ENCODE measurements at places on chromosomes 7 and 10.

DNA sequence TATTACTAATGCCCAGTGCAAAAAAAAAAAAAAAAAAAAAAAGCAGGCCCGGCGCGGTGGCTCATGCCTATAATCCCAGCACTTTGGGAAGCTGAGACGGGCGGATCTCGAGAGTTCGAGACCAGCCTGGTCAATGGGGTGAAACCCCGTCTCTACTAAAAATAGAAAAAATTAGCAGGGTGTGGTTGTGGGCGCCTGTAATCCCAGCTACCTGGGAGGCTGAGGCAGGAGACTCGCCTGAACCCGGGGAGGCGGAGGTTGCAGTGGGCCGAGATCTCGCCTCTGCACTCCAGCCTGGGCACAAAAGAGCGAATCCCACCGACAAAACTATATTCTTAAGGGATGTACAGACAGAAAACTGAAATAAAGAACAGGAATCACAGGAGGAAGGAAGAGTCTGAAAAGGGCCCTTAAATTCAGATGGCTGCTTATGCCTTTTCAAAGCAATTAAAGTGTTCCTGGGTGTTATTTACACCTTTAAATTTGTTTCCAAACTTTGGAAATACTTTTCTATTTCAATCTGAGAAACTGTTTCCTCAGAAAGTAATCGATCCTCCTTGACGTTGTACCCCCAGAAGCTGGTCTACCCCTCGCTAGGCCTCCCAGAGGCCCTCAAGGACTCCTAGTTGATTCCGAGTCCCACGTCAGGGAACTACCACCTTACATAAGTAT is 2.0 kb upstream of the KMT2E start:
- DNase-seq: no peak

DNA sequence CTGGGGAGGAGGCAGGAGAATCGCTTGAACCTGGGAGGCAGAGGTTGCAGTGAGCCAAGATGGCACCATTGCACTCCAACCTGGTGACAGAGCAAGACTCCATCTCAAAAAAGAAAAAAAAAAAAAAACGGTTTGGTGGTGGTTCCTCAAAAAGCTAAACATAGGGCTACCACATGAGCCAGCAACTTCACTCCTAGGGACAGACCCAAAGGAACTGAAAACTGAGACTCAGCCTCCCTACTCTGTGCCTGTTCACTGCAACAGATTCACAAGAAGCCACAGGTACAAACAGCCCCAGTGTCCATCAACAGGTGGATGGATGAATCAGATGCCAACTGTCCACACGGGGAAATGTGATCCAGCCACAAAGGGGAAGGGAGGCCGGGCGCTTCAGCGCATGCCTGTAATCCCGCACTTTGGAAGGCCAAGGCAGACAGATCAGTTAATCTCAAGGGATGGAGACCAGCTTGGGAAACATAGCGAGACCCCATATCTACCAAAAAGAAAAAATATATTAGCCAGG is 79.1 kb upstream of the TNRC18 start:
- no peak for DNase-seq

DNA sequence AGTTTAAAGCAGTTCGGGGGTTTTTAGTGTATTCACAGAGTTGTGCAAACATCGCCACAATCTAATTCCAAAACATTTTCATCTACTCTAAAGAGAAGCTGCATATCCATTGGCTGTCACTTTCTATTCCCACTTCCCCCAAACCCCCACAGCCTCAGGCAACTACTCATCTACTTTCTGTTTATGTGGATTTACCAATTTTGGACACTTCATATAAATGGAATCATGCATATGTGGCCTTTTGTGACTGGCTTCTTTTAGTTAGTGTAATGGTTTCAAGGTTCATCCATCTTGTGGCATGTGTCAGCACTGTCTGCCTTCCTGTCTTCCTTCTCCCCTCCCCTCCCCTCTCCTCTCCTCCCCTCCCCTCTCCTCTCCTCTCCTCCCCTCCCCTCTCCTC is 78.5 kb upstream of the FZD1 start:
- DNase-seq: no peak

GRCh38 chr10:13143766-13144165 is 17.6 kb upstream of the MCM10 start:
- no peak for DNase-seq

GRCh38 chr10:118504467-118505205 is 90.8 kb downstream of the PRLHR start:
- peak; percentile 11 for DNase-seq

DNA sequence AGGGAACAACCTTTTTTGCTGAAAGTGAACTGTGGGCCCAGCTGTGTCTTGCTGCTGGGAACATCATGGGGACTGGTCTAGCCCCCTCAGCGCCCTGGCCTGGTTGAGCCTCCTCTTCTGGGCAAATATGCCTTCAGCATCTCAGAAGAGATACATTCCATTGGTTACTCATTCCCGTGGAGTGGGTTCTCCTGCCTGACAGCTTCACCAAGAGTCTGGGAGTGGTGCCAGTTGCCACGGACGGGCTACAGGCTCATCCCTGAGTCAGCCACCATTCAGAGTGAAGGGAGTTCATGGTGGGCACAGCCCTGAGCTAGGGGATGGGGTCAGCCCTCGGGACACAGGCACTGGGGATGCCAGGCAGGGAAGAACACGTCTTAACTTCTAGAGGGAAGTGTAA is 81.9 kb downstream of the RAMP3 start:
- DNase-seq: no peak

- no peak for DNase-seq
Measured at GRCh38 chr7:35530124-35531109, 164.5 kb downstream of the HERPUD2 start.

DNA sequence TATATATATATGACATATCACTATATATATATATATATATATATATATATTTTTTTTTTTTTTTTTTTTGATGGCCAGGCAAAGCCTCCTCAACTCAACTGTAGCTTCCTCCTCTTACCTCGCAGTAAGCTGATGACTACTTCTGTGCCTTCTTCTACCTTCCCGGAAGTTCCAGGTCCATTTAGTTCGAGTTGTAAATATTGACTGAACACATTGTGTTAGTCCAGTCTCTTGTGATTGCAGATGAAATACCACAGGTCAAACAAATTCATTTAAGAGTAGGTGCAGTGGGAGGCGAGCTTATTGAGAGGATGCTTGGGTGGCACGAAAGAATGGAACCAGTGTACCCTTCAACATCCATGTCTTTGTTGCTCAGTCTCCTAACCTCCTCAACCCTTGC is 144.6 kb downstream of the ST7 start:
- no peak for DNase-seq

DNA sequence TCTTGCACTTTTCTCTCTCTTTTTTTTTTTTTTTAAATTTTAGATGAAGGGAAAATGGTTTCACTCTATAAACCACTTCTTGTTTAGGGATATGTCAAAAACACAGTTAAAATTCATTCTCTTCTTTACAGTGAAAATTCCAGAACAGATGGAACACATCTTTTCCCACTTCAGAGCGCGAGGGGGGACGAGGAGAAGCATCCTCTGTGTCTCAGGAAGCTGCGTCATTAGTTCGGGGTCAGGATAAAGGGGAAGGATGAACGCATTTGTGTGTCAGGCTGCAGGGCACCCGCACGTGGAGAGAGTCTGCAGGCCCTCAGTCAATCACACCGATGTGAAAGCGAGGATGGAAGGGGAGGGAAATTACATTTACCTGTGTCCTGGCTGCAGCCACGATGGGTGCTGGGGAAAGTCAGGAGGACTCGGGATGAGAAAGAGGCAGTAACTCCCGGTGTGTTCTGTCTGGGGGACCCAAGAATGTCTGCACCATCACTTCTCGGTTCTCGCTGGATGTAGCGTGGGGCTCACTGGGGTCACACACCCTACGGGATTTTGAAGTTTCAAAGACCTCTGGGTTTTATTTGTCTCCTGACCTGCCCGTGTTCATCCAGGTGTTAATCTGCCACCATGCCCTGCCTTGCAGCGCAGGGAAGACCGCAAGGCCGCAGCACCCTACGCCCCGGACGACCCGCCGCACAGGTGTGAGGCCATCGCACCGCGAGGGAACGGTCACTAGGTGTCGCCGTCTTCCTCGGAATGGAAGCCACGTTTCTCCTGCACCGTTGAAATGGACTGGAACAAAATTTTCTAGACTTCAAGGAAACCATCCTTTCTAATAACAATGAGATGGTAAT is 66.7 kb upstream of the PITRM1 start:
- DNase-seq: peak; percentile 90

DNA sequence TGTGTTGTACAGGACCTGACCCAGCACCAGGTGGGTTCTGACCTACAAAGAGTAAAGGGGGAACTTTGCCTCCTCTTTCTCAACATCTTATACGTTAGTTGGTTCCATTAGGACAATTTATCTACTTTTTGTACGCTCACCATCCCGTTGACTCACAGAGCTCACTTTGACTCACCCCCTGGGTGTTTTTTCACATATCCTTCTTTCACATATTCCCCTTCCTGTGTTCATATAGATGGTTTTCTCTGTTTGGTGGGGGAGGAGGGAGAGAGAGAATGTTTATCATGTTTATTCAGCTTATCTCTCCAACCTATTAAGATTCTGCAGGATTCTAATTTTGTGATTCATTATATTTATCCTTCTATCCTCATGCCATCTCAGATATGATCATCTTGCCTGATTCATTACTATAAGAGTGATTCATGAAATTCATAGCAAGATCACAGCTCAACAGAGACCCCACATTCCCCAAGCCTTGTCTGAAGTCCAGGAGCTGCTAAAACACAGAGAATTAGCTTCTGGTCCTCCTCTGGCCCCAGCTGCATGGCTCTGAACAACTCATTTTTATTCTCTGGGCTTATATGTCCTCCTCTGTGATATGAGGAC is 37.2 kb downstream of the PRSS2 start:
- DNase-seq: no peak

- DNase-seq: no peak
Measured at GRCh38 chr10:23081891-23082290, 13.5 kb upstream of the MSRB2 start.

DNA sequence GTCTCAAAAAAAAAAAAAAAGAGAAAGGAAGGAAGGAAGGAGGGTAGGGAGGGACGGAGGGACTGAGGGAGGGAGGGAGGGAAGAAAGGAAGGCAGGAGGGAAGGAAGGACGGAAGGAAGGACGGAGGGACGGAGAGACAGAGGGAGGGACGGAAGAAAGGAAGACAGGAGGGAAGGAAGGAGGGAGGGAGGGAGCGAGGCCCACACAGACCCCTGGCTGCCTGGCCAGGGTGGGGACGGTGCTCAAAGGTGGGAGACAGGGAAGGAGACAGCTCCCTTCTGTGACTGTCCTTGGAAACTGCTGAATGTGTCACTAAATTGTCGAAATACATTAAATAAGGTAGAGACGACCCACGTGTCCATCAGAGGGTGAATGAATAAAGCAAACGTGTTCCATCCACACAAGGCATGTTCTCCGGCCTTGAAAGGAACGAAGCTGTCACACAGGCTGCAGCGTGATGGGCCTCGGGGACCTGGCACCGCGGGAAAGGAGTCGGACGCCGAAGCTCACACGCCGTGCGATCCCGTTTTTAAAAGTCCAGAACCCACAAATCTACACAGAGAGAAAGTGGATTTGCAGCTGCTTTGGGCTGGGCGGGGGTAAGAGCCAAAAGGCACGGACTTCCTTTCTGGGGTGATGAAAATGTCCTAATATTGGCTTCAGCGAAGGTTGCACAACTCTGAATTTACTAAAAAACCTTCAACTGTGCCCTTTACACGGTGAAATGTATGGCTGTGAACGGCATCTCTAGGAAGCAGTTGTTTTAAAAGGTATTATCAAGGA is 23.3 kb downstream of the ADAP1 start:
- no peak for DNase-seq

DNA sequence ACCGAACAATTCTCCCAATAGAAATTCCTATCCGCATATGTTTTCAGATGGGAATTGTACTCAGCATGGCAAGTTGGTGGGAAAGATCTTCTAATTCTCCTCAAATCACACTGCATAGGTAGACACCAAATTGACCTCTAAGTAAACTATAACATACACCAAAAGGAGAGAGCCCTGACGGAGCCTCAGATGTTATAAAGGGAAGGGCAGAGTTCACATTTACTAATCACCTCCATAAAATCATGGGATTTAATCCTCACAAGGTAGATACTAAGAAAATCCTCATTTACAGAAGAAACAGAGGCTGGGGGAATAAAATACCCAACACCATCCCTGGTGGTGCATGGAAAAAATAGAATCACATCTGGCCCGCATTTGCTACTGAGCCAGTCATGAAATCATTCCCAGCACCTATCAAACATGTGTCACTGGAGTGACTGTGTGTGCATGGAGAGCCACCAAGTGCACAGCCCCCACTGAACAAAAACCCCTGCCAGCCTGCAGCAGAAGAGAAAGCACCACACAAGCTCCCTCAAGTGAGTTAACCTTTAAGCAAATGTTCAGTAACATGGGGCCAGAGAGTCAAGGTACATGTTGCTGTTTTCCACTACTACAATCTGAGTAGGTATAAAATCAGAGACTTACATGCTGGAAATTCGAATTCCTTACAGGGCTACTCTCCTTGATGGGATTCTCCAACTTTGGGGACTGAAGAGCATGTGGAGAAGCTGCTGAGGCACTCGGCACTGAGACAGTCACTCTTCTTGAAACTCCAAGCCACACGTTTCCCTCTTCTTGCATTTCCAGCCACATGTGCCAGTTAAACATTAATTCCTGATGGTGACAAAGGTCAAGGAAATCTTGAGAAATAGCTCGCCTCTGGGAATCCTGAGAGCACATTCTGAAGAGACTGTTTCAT is at the start of gene DDC:
Gene DDC (minus strand): TSS at position 766 of the 919 bp plus-strand sequence. CDS start 21,320 bp downstream, outside the sequence.
- DNase-seq: no peak

- peak; percentile 64 for DNase-seq
Measured at GRCh38 chr7:127252377-127252713, 396 bp downstream of the GRM8 start.

GRCh38 chr7:3757059-3757458 is 456.0 kb downstream of the SDK1 start:
- no peak for DNase-seq

- DNase-seq: no peak
Measured at GRCh38 chr10:95401704-95402469, 111.1 kb upstream of the PDLIM1 start.

DNA sequence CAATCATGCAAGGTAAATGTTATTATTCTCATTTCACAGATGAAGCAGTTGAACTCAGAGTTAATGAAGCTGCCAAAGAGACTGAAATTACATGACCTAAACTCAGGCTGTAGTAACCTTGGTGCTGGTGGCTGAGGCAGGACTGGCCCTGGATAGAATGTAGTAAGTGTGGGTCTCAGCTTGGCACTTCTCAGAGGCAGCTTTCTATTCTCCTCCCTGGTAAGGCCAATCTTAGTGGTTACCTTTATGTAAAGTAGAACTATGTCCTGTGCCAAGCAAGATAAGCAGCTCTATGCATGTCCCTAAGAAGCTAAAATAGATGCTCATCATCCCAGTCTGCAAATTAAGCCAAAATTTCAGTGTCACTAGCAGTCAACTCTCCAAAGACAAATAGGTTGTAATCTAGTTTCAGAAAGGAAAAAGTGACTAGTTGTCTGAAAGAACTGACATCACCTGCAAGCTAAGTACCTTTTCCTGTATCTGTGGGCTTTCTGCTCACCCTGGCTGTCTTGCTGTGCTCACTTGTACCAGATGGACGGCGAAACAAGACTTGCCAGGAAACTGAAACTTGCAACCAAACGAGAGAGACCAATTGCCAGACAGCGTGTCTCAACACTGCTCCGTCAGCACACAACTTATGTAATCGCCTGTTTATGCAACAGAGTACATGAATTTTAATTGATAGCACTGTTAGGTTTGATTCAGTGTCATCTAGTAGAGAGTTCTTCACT is 43.7 kb downstream of the CH25H start:
- no peak for DNase-seq

- peak; percentile 42 for DNase-seq
Measured at GRCh38 chr10:86715836-86716235, 40.6 kb upstream of the BMPR1A start.
